ENCODE measurements at places on chromosomes 6 and 20.

- no peak for DNase-seq
Measured at GRCh38 chr6:7201732-7202541, 94.2 kb downstream of the RREB1 start.

GRCh38 chr6:92763274-92763584, 656.1 kb downstream of the EPHA7 start:
- no peak for DNase-seq

GRCh38 chr6:5151955-5152401, 66.8 kb downstream of the PPP1R3G start:
- DNase-seq: no peak

DNA sequence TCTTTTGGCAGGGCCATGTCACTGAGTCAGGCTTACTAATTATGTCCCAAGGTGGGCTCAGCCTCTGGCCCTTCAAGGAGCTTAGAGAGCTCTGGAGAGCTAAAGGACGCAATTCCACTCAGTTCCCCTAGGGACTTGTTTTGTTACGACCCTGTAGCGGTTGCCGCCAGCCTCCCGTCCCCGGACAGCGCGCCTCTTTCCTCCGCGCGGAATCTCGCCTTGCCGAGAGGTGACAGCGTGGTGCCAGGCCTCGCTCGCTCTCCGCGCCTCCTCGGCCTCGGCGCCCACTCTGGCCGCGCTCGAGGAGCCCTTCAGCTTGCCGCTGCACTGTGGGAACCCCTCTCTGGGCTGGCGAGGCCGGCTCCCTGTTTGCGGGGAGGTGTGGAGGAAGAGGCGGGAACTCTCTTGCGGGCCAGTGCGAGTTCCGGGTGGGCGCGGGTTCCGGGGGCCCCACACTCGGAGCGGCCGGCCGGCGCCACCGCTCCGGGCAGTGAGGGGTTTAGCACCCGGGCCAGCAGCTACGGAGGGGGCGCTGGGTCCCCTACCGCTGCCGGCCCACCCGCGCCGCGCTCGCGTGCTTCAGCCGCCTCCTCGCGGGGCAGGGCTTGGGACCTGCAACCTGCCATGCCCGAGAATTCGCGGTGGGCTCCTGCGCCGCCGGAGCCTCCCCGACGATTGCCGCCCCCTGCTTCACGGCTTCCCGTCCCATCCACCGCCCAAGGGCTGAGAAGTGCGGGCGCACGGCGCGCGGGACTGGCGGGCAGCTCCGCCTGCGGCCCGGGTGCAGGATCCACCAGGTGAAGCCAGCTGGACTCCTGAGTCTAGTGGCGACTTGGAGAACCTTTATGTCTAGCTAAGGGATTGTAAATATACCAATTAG, 9.9 kb upstream of the ZNF311 start:
- no peak for DNase-seq

DNA sequence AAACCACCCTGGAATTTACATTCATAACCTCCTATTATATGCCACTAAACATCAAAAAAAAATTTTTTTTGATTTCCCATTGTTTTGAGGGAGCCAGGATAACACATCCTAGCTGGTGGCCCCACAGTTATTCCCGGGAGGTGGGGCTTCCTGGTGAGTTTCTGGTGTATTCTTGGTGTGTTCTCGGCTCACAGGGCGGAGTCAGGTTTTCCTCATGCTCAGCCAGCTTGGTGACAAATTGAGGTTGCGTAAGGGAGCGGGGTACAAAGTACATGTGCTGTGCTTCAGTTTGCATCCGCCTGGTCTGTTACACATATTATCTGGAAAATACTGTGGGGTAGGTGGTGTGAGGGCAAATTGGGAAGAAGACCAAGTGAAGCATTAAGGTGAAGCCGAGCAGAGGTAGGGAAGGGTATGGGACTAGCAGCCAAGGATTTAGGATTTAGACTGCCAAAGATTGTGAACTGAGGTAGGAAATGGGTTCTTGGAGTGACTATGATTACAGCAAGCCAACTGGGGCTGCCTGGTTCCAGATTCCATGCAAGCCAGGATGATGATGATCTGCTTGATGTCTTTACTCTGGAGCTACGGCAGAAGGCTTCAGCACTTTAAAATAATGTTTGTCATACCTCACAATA, 46.2 kb upstream of the EEF1A1 start:
- DNase-seq: no peak

- no peak for DNase-seq
Measured at GRCh38 chr20:57927376-57927775, 217.6 kb upstream of the PMEPA1 start.

GRCh38 chr6:69378326-69378725, 418.5 kb downstream of the LMBRD1 start:
- no peak for DNase-seq

GRCh38 chr20:42567409-42567808, 622.3 kb downstream of the PTPRT start:
- DNase-seq: no peak

- no peak for DNase-seq
Measured at GRCh38 chr20:9279918-9280401, 211.1 kb downstream of the PLCB4 start.

GRCh38 chr20:4111440-4112411, 96.4 kb upstream of the RNF24 start:
- no peak for DNase-seq

DNA sequence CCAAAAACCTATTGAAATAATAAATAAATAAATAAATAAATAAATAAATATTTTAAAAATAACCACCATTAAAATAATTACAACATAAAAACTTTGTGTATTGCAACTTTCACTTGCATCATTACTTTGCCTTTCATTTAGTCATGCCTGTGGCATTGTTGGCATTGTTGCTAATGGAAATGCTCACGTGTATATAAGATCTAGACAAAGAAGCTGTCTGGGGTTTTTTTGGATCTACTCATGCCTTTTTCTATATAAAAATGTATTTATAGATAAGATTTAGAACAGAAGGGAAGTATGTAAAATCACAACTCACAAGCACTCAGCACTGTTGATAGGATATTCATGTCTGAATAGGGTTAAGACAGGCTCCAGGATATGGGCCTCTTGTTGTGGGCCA, 27.9 kb downstream of the GFRA4 start:
- no peak for DNase-seq

- DNase-seq: no peak
Measured at GRCh38 chr20:1474817-1475603, 8.4 kb upstream of the NSFL1C start.

- DNase-seq: peak; percentile 84
Measured at GRCh38 chr6:35687658-35688604, 784 bp downstream of the FKBP5 start.

DNA sequence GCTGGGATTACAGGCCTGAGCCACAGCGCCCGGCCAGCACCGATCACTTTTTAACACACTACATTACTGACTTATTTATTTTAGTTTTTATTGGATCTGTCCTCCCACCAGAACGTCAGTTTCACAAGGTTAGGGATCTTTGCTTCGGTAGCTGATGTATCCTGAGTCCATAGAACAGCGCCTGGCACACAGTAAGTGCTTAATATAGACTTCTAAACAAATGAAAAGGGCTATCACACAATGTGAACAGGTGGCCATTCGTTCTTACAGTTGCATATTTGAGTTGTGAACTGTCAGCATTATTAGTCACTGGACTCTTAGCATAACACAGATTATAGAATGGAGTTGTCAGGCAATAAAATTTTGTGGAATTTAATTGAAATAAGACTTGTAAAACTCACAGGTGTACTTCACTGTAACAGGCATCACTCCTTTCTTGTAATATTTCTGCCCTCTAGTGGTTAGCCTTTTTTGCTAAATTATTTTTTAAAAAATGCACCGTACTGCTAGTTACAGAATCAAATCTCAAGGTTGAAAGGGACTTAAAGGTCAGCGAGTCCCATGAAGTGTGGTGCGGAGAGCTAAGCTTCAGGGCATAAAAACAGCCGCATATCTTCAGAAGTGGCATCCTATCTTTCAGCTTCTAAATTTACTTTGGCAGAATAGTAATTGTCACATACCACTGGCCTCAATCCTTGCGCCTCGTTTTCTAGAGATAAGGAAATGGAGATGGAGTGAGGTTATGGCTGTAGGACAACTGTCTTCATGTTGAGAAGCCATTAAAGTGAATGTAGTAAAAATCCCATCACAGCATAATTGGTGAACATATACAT, 3.4 kb upstream of the TBC1D7 start:
- peak; percentile 69 for DNase-seq

- DNase-seq: no peak
Measured at GRCh38 chr20:48398506-48399449, 429.0 kb downstream of the PREX1 start.

DNA sequence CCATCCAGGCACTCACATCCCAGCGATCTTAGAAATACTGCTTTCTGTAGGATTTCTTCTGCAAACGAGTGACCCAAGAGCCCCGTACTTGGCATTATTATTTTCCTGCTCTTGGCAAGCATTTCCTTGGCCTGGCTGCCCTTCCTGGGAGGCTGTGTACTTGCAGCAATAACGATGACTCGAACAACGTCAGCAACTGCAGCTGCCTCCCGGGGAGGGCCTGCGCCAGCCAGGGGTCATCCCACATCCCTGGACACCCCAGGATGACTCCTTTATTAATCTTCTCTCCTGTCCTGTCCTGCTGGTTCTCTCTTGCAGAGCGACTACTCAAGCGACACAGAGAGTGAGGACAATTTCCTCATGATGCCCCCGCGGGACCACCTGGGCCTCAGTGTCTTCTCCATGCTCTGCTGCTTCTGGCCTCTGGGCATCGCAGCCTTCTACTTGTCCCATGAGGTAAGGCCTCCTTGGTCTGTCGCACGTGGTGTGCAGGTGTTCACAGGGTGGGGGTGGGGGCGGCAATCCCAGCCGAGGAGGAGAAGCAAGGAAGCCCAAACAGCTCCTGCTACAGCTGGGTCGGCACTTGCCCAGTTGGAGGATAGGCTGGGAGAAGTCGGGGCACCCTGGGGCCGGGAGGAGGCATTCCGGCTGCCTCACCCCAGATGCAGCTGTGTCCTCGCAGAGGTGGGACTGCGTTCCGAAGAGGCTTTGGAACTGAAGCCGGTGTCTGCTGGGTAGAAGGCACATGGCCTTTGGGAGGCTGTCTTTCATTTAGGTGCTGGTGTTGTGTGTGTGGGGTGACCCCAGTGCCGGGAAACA, 115.3 kb downstream of the SYNDIG1 start:
- no peak for DNase-seq

DNA sequence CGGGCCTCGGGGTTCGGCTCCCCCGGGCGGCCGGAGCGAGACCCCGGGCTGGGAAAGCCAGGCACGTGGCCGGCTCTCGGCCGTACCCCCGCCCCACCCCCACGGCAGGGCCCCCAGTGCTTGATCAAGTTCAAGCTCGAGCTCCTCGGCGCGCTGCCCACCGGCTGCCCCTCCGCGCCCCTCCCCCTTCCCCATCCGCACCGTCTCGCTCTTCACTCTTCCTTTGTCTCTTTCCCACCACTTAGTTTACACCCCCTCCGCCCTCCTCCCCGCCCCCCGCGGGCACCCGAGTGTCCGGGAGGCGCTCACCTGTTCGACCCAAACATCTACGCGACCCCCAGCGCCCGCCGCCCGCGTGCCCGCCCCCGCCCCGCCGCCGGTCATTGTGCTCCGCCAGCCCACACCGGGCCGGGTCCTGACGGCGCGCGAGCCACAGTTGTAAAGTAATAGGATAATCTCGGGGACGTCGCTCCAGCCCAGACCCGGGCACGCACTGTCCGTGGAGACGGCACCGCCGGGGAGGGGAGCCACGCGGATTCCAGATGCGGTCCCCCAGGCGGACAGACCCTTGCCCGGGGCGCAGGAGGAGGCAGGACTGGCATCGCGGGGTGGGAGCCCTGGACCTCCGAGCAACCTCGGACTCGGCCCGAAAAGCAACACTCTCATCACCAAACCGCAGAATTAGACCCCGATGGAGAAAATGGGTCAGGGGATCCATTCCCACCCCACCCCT, 100.7 kb downstream of the NOL4L start:
- peak; percentile 49 for DNase-seq

GRCh38 chr20:58546756-58547622, 31.8 kb upstream of the APCDD1L start:
- DNase-seq: no peak

- DNase-seq: no peak
Measured at GRCh38 chr20:58228103-58228483, 360 bp downstream of the ANKRD60 start.

- peak; percentile 21 for DNase-seq
Measured at GRCh38 chr6:153044295-153044694, 41.8 kb upstream of the MTRF1L start.

DNA sequence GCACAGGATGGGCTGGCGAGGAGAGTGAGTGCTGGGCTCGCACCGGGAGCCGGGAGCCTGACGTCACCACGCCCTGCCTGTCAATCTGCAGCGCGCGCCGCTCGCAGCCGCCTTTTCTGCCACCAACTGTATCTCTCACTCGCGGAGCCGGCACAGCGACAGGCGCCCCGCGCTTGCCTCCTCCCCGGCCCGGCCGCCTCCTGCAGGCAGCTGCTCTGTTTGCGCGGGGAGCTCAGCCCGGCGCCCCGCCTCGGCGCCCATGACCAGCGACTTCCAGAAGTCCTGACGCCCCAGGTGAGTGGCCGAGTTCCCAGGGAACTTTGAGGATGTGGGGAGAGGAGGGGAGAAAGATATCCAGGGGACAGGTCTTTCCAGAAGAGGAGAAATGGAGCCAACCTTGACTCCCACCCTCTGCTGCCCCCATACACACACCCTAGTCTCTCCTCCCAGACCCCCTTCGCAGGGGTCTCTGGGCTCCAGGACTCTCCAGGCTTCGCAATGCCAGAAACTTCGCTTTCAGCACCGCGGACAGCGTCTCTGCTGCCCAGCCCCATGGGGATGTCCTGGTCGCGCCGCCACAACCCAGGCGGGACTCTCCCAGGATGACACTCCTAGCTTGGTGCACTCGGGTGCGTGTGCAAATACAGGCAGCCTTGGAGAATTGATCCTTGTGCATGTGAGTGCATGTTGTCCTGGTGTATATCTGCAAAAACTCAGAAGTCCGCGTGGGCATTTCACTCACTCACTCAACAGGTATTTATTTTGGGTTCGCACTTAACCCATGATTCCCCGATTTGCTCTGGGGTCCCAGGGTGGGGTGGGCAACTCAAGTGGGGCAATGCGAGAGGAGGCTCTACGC, at the start of gene GPR6:
GPR6 (plus strand) TSS at position 138 of the 859 bp plus-strand sequence. CDS start 802 bp downstream, outside the sequence.
- DNase-seq: peak; percentile 5

- DNase-seq: no peak
Measured at GRCh38 chr6:140855520-140855919, 1277.2 kb upstream of the GJE1 start.

DNA sequence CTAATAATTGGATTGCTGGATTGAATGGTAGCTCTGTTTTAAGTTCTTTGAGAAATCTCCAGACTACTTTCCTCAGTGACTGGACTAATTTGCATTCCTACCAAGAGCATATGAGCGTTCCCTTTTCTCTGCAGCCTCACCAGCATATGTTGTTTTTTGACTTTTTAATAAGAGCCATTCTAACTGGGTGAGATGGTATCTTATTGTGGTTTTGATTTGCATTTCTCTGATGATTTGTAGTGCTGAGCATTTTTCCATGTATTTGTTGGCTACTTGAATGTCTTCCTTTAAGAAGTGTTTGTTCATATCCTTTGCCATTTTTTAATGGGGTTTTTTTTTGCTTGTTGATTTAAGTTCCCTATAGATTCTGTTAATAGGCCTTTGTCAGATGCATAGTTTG, 94.7 kb upstream of the AHI1 start:
- DNase-seq: no peak

All from NCI-H510A treated with DMSO at 0.1 percent for 48 hours (cell line).